ENCODE measurements at places on chromosomes 1 and 21.

DNA sequence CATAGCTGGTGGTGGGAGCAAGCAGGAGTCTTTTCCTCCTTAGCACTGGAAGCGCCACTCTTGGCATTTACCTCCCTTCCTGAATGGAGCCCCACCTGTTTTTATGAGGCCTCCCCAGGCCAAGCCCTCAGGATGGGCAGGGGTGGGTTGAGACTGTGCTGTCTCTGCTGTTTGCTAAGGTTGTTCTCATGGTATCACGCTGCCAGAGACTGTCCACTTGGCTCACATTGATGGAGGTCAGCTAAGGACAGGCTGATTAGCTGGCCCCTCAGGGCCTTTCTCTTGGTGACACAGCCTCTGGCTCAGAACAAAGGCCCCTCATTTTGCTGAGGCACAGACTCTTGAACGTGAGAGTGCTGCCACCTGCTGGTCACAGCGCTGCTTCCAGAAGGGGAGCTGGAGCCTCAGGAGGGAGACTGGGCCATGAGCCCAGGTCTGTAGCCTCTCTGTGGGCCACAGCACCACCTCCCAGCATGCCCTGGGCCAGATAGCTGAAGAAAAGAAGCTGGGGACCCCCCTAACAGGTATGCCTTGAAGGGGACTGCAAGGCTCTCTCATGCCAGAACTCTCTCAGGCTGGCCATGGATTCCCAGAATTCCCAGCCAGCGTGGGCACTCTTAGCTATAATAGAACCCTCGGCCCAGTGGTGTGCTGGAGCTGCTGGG is 85.6 kb downstream of the CD58 start:
- peak; percentile 70 for DNase-seq

DNA sequence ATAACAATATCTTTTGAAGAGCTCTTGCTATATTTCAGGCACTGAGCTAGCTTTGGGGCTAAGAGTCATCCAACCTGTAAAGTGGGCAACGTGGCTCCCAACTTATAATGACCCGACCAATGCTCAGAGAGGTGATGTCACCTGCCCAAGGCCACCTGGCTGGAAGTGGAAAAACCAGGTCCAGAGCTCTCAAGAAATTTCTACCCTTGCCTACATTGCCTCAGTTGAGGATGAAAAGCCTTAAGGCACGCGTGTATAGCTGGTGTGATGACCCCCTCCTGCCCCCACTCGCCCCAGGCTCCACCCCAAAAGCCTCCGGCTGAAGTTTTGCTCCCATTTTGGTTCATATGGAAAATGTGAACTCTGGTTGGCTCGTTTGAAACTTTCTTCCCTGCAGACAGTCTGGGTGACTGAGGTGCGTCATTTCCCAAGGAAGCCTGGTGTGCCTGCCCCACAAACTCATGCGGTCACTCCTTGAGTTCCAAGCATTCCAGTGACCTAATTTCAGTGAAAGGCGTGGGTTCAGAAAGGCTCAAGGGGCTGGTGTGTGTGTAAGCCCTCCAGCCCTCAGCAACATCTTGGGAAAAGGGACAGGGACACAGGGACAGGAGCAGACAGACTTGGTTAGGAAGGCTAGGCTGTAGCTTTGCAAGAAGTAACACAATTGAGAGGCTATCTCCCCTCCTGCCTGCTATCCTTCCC is 20.5 kb downstream of the HTR1D start:
- DNase-seq, result no peak

DNA sequence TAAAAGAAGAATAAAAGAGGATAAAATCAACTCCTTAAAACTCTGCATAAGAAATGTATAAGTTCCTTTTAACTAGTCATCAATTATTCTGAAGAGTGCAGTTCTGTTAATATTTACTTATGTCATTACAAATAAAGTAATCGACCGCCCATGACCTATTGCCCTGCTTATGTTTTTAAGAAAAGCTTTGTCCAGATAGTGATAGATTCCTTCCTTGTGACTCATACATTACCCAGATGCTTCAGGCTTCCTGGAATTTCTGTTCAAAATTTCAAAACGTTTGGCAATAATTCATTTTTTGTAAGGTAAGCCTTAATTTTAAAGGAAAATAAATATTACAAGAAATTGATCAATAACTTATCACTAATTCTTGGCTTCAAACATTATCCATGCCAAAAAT is 918.2 kb upstream of the ADGRL2 start:
- no peak for DNase-seq

DNA sequence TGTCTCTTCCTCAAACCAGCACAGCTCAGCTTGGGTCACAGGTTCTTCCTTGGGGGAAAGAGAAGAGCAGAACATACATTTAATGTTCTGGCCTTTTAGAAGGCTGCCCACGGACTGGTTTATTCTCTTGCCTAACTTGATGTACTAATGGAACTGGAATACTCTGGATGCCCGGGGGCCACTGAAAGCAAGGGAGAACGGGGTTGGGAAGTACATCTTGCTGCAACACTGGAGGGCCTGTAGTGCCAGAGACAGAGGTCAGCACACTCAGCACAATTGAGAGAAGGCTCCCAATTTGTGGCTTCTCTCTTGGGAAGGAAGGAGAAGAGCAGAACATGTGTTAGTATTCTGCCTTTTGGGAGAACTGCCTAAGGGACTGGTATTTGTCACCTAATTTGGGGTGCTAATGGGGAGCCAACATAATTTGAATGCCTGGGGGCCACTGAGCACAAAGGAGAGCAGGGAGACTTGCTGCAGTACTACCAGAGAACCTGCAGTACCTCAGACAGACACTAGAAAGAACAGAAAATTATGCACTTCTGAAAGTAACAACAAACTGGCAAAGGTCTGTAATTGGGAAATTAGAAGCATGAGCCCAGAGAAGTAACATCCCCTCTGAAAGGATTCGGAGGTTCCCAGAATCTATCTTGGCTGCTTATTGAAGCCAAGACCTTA is 14.1 kb downstream of the ZNF691 start:
- no peak for DNase-seq

DNA sequence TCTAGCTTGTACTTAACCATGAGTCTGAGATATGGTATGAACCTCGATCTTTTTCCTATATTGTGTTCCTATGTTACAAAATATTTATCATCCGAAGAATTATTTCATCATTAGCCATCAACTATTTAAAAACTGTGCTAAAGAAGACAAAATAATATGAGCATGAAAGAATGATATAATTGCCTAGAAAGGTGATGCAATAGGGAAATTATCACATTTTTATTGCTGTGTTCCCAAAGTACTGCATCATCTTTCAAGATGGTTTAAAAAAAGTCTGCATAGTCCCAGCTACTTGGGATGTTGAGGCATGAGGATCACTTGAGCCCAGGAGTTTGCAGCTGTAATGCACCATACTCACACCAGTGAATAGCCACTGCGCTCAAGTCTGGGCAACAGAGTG is 126.7 kb downstream of the APP start:
- DNase-seq, result no peak

DNA sequence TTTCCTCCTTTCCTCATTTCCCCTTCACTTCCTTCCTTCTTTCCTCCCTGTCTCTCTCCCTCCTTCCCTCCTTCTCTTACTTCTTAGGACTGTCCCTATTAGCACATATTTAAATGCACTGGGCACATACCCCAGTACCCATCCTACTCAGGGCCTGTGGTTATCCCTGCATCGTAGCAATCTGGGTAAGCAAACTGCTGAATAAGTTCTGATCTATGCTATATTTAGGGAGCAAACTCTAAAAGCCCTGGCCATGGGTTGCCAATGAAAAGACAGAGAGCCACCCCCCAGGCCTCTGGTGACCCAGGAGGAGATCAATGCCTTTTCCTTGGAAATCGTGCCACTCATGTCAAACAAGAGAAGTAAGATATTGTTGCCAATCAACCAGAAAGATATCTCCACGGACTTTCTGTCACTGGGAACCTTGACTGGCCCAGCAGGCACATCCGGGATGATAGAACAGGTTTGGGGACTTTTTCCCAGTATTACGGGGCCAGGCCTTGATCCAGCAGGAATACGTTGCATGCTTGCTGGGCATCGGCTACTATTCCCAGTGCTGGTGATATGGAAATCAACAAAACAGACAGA is 5.4 kb downstream of the FAM3B start:
- DNase-seq, result no peak

- no peak for DNase-seq
These were observed 33.7 kb upstream of the AK4 start for GRCh38 chr1:65114322-65114721.

GRCh38 chr1:196516373-196516772 is 91.9 kb downstream of the KCNT2 start:
- no peak for DNase-seq

GRCh38 chr1:179599623-179600249 is 8.1 kb downstream of the TDRD5 start:
- DNase-seq, result no peak

DNA sequence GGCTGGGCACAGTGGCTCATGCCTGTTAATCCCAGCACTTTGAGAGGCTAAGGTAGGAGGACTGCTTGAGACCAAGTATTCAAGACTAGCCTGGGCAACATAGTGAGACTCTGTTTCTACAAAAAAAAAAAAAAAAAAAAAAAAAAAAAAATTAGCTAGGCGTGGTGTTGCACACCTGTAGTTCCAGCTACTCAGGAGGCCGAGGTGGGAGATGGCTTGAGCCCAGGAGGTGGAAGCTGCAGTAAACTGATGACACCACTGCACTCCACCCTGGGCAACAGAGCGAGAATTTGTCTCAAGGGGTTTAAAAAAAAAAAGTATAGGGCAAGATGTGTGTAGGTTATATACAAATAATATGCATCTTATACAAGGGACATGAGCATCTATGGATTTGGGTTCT is 2.6 kb downstream of the TDRKH start:
- no peak for DNase-seq

- DNase-seq, result peak; percentile 56
These were observed 438 bp downstream of the MRPS6 start for GRCh38 chr21:34073749-34074282.

- DNase-seq, result no peak
These were observed 3.2 kb upstream of the PARS2 start for GRCh38 chr1:54767526-54767925.

- no peak for DNase-seq
These were observed 378.7 kb downstream of the KCNT2 start for GRCh38 chr1:196229546-196229945.

DNA sequence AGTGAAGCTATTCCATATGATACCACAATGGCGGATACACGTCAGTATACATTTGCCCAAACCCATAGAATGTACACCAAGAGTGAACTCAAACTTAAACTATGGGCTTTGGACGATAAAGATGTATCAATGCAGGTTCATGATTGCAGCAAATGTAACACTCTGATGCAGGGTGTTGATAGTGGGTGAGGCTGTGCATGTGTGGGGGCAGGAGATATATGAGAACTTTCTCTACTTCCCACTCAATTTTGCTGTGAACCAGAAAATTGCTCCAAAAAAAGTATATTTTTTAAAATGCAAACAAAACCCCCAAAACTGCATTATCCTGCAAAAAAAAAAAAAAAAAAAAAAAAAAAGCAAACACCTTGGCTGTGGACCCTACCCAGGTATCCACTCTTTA is 3.4 kb downstream of the ATP1A2 start:
- no peak for DNase-seq

DNA sequence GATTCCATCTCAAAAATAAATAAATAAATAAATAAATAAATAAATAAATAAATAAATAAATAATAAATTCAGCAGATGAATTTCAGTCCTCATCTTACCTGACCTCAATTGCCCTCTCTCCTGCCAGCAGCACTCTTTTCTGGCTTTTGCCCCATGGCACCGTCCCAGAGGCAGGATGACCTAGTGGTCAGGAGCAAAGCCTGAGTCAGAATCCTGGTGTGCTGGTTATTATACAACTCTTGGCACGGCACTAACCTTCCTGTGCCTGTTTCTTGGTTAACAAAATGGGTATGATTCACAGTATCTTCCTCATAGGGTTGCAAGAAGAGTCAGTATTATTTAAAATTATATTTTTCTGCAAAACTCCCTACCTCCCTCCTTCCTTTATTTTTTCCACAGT is 43.0 kb downstream of the NKAIN1 start:
- DNase-seq, result no peak

Data from T-helper 17 cell (primary cell).